ENCODE measurements at places on chromosomes 2 and 18.
A peak's percentile ranks its signal among the peaks of the same experiment; 100 is the strongest.

DNA sequence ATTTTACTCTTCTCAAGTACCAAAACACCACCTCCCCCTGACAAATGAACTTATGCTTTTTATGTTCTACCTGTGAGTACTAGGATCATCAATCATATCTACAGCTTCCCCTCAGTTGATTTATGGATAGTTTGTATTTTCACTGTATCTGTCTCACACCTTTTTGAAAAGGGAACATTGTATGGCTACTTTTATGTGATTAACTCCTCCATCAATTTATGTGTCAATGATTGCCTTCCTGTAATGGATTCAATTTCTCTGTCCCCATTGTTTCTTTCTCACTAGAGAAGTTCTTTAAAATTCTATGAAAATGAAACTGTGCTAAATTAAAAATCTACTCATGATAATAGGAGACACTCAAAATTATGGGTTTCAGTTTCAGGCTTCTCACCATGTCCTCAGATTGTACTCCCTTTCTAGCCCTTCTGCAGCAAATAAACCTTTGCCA is 935.0 kb downstream of the TRIB2 start:
- DNase-seq: no peak

GRCh38 chr2:12712881-12713280 is 3.9 kb upstream of the TRIB2 start:
- DNase-seq: no peak

GRCh38 chr2:218867900-218868299 is 8.3 kb downstream of the WNT6 start:
- DNase-seq: no peak

- no peak for DNase-seq
Observed at GRCh38 chr18:23735021-23735464, 45.8 kb downstream of the LAMA3 start.

DNA sequence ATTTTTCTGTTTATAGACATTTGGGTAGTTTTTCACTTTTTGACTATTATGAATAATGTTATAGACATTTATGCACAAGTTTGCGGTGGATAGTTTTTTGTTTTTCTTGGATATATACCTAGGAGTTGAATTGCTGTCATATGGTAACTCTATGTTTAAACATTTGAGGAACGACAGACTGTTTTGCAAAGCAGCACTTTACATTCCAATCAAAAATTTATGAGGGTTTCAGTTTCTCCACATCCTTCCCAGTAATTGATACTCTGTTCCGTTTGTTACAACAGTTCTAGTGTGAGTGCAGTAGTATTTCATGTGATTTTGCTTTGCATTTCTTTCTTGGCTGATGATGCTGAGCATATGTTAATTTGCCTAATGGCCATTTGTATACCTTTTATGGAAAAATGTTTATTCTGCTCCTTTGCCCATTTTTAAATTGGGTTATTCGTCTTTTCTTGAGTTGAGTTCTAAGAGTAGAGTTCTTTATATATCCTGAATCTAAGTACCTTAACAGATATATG is 617.3 kb upstream of the LRATD1 start:
- no peak for DNase-seq

DNA sequence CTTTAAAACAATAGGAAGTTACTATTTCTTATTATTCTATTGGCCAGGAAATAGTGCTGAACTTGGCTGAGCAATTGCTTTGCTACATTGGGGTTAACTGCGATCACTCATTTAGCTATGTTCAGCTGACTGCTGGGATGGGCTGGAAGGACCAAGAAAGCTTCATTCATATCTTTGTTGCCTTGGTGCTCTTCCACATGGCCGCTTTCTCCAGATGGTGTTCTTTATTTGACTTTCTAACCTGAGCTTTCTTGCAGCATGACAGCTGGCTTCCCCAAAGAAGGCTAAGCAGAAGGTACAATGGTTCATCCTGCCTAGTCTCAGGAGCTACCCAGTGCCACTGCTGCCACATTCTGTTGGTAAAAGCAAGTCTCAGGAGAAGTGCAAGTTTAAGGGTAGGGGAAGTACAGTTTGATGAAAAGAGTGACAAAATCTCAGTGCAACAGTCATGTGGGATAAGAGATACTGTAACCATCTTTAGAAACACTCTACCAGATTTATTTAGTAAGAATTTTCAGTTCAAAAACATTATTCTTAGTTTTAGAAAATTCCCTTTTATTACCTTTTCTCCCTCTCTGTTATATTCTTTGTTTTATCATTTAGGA is 180.6 kb upstream of the RBMS1 start:
- DNase-seq: no peak

DNA sequence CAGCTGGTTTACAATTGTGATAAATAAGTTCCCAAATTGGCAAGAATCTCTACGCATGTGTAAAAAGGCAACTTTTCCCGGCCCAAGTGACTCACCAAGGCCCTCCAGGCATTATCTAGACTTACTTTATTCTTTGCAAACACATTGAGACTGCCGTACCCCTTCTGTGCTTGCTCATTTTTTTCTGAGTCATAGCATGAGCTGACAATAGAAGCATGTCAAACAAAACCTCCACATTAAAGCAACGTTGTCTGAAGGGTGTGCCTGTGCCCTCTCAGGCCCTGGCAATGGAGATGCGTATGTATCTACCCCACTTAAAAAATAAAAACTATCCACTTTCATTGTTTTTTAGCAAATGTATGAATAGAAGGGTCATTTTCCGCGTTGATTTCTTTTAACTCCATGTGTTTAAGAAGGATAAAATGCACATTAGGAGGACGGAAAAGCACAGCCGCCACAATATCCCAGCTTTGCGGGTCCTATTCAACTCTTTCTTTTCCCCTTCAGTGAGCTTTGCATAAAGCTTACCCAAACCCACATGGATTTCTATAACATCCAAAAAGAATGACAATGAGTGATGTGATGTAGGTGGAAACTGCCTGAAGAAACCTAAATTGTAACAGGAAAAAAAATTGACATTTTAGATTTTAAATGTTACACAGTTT is 298.2 kb downstream of the CDCA7 start:
- no peak for DNase-seq

- no peak for DNase-seq
Observed at GRCh38 chr2:182432051-182432450, 5.2 kb upstream of the PDE1A start.

GRCh38 chr2:64212801-64213321 is 68.6 kb upstream of the PELI1 start:
- DNase-seq: no peak

DNA sequence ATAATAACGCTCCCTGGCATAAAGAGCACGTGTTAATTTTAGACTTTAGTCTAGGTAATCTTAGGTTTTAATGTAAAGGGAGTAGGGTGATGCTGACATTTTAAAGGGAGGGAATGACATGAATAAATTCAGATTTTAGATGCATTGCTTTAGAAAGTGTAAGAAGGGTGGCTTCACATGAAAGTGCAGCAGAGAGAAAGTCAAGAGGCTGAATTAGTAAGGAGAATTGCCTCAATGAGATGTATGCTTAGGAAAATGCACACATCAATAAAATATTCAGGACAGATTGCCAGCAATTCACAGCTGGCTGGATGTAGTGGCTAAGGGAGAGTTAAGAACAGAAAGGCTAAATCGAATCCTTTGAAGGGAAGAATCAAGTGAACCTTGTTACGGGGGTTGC is 165.5 kb upstream of the CDH19 start:
- DNase-seq: no peak

- no peak for DNase-seq
Observed at GRCh38 chr2:112920923-112921532, 10.1 kb downstream of the IL37 start.

GRCh38 chr2:78977661-78978145 is 47.8 kb upstream of the REG3G start:
- DNase-seq: no peak

DNA sequence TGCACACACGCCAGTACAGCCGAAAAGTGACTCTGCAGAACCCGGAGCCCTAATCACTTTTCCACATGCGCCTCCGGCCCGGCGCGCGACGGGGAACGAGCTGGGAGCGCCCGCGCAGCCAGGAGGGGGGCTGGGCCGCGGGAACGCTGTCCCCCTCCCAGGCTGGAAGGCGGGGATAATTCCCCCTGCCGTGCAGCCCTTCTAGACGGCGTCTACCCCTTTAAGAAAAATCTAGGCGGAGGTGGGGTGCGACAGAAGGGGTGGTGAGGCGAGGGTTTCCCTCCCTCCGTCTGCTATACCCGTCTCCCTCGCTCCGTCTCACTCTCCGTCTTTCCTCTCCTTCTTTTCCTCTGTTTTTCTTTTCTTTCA is 2.4 kb downstream of the CYP26B1 start:
- no peak for DNase-seq

DNA sequence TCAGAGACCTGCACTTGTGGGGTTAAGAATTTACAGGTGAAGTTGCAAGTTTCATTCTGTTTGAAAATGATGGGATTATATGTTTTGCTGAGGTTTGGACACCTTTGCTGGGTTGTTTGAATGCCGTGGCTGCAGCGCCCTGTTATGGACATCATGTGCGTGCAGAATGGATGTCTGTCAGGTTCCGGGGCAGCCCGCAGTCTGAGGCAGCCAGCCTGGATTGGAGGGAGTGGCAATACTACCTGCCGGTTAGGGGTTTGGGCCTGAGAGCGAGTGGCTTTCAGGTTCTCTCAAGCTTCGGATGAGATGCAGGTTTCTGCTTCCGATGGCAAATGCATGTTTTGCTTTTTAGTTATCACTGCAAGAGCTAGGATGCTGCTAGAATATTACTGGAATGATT is 1.1 kb downstream of the CASP8 start:
- no peak for DNase-seq

GRCh38 chr2:188523919-188524318 is 232.2 kb downstream of the GULP1 start:
- DNase-seq: no peak

DNA sequence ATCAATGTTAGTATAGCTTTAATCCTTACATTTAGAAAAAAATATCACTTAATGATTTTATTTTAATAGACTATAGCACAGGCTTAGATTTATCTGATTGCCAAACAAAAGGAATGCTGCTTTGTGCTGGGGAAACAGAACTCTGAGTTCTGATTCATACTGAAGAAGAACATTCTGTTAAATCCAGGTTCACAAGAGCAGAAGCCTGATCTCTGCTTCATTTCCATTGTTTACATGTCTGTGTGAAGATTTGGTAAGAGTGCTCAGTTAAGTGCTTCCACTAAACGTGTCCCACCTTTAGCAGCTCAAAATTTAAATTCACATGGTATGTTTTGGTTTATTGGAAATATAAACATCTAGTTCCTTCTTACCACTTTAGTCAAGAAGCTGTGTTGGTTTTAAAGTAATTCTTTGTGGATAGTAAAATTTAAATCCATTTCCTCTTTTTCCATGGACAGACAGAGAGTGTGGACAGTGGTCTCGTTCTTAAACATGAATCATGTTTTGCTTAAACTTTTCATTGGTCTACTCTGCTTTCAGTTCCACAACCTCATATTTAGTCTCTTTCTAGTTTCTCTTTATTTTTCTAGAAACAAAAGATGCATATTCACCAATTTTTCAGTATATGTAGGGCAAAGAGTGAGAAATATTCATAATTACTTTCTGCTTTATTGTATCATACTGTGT is 59.1 kb downstream of the NYAP2 start:
- DNase-seq: no peak

DNA sequence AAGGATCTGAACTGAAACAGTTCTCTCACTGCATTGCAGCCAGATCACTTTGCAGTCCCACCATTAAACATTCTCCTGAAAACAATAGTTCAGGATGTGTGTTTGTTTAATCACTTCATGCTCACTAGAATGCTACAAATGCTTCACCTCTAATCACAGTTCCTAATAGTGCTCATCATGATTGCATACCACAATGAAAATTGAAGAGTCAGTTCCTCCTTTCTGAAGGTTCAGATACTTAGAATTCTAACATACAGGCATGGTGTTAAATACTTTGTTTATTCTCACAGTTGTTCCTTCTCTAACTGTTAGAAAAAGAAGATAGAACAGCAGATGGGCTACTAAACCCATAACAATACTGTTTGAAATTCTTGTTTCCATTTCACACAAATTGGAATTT is 622.3 kb upstream of the ACVR2A start:
- DNase-seq: no peak

- no peak for DNase-seq
Observed at GRCh38 chr2:38248255-38248654, 128.8 kb downstream of the ATL2 start.

GRCh38 chr2:205358351-205358815 is 323.9 kb upstream of the NRP2 start:
- DNase-seq: peak; percentile 60

DNA sequence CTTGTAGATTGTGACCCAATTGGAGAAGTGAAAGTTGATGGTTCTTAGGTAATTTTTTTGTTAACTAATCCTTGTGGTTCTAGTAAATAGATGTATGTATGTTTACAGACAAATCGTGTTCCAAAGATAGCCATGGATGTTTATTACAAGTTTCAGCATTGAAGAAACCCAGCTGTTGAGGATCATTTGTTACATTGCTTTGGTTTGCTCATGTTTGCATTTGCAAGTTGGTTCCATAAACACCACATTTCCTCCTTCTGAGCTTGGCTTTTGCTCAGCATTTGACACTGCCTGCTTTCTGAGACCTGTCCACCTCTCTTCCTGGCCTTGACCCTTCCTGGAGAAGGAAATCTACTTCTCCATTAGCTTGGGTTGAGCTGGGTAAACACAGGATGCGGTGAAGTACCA is 1.8 kb upstream of the CCDC68 start:
- no peak for DNase-seq

GRCh38 chr2:127763776-127764175 is 47.2 kb downstream of the WDR33 start:
- no peak for DNase-seq

Data from iPS DF 19.7 (cell line).